ENCODE measurements at places on chromosomes 7 and 10.

GRCh38 chr7:120060875-120061274, 212.1 kb upstream of the KCND2 start:
- no peak for DNase-seq

- no peak for DNase-seq
Measured at GRCh38 chr7:143171697-143172096, 11.5 kb upstream of the TAS2R39 start.

- no peak for DNase-seq
Measured at GRCh38 chr10:58827381-58827780, 314.7 kb downstream of the BICC1 start.

DNA sequence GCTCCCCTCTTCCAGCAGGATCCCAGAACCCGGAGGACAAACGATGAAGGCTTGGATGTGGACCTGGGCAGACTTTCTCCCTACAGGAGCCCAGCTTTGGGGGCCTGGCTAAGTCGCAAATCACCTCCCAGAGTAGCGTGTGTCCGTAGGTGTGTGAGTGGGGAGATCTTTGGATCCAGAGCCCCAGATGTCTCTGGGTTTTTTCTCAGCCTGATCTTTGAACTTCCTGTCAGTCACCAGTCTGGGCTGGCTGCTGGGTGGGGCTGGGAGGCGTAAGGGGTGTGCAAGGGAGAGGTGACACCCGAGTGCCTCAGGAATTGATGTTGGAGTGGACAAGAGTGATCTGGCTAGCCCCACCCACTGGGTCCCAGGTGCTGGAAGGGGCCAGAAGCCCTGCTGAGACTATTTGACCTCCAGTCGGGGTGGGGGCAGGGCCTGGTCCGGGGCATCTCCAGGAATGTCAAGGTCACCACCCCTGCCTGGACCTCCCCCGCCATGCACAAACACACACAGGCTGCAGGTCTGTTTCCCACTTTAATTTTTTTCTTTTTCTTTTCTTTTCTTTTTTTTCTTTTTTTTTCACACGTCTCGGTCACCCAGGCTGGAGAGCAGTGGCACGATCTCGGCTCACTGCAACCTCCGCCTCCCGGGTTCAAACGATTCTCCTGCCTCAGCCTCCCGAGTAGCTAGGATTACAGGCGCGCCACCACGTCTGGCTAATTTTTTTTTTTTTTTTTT, at the start of gene MOGAT3:
TSS of gene MOGAT3 (minus strand) at position 175 of the 738 bp plus-strand sequence. CDS start 182 bp downstream, outside the sequence.
- DNase-seq = no peak

GRCh38 chr10:109957092-109957797, 33.9 kb upstream of the XPNPEP1 start:
- DNase-seq = no peak

DNA sequence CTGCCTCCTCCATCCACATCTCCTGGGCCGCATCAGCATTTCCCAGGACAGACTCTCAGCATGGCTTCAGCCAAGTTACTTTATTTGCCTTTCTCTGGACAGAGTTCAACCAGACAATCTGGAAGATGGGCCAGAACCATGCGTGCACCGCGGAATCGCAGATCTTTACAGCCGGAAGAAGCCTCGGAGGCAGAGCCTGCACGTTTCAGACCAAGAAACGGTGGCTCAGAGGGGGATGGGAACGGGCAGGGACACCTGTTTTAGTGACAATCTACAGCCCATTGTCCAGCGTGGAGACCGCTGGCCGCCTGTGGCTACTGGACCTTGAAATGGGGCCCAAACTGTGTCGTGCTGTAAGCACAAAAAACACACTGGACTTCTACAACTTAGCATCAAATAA, 3.5 kb downstream of the VIPR2 start:
- no peak for DNase-seq

Data from fibroblast of skin of left quadriceps (primary cell).